Glomerular endothelial cell (primary cell): ENCODE measurements at places on chromosomes 7 and 10. TPM values are rescaled to one million over a fixed set of nuclear protein-coding genes. Genes with fewer than 3 reads are reported as not detected.

VENTX gene
- not detected in 2 replicates for total RNA-seq

CFAP70 gene
- 0.39 and 0.41 TPM in 2 replicates for total RNA-seq

NOLC1 gene
- 51.1 and 65.5 TPM in 2 replicates for total RNA-seq

FZD1 gene
- 4.0 and 8.4 TPM in 2 replicates for total RNA-seq

ADCYAP1R1 gene
- not detected in 2 replicates for total RNA-seq

FRMPD2 gene
- 0.24 TPM in 1 of 2 replicates, not detected in the other for total RNA-seq

GJC3 gene
- total RNA-seq, result 0.99 TPM in 1 of 2 replicates, not detected in the other

DEPP1 gene
- 156 and 628 TPM in 2 replicates for total RNA-seq
